ENCODE measurements at places on chromosomes 5 and 9.

DNA sequence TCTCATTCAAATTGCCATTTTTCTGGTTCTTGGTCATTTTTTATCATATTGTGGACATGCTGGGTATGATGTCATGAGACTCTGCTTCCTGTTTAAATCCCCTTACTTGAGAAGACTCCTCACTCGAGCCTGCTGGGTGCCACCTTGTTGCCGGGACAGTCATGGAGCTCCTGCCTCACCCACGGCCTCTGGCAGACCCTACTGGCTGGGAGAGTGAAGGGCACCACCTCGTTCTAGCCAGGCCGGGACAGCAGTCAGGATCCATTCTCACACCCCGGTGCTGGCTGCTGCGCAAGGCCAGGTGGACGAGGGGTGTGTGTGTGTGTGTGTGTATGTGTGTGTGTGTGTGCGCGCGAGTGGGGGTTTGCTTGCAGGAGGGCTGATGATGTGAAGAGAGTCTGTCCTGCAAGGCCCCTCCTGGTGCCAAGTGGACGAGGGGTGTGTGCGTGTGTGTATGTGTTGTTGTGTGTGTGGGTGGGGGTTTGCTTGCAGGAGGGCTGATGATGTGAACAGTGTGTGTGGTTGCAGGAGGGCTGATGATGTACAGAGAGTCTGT, 4.4 kb downstream of the CEP72 start:
- DNase-seq = no peak

GRCh38 chr5:34667705-34668104, 11.6 kb downstream of the RAI14 start:
- DNase-seq = no peak

DNA sequence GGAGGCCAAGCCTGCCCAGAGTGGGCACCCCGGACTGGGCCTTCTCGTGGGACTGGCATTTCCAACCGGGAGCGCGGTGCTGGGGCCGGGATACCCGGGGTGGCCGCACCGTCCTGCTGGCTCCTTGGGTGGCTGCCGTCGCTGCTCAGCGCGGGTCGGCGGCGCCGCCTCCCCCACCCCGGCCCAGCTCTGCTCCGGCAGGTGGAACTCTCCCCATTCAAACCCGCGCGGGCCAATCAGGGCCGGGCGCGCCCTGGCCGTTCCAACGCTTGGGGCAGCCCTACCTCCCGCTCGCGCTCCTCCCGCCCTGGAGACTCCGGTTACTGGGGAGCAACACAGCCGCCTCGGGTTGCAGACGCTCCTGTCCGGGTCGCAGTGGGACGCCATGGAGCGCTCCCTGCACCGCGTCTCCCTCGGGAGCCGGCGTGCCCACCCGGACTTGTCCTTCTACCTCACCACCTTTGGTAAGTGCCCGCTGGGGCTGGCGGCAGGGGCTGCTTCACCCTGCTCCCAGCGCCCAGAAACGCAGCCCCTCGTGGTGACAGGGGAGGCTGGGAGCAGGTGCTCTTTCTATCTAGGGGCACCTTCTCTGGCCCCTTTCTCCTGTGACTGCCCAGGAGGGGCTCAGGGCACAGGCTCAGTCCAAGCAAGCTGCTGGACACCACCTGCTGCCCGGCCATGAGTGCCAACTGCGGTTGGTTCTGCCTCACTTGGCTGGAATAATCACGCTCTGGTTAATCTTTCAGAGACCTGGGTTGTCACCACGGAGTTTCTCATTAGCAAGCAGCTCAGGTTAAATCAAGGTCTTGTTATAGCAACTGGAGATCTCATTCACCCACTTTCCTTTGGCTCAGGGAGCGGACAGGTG, at the start of gene RGS3:
Gene RGS3, plus strand, starts transcription at position 310 of the 868 bp plus-strand sequence. Its CDS starts 76 bp downstream, at position 386.
- peak; percentile 79 for DNase-seq

DNA sequence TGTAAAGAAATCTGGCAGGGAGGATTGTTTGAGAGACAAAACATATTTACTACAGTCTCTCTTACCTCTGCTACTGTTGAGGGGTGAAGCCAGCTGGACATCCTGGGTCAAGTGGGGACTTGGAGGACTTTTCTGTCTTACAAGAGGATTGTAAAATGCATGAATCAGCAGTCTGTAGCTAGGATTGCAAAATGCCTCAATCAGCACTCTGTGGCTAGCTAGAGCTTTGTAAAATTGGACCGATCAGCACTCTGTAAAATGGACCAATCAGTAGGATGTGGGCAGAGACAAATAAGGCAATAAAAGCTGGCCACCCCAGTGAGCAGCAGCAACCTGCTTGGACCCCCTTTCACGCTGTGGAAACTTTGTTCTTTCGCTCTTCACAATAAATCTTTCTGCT, 995.8 kb upstream of the CDH6 start:
- peak; percentile 4 for DNase-seq

DNA sequence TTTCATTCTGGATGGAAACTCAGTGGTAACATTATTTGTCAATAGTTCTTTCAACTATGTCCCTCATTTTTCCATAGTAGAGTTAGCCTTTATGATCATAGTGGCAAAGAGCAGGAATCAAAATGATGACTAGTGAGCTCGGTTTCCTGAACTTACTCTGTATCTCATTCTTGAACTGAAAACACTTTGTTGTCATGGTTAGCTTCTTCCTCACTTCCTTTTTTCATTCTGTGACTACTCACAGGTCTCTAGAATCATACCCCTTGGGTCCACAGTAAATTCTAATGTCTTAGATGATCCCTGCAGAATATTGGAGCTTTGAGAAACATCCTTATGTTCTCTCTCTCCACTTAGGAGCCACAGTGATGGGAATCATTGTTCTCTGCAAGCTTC, 29.4 kb upstream of the RECK start:
- no peak for DNase-seq

DNA sequence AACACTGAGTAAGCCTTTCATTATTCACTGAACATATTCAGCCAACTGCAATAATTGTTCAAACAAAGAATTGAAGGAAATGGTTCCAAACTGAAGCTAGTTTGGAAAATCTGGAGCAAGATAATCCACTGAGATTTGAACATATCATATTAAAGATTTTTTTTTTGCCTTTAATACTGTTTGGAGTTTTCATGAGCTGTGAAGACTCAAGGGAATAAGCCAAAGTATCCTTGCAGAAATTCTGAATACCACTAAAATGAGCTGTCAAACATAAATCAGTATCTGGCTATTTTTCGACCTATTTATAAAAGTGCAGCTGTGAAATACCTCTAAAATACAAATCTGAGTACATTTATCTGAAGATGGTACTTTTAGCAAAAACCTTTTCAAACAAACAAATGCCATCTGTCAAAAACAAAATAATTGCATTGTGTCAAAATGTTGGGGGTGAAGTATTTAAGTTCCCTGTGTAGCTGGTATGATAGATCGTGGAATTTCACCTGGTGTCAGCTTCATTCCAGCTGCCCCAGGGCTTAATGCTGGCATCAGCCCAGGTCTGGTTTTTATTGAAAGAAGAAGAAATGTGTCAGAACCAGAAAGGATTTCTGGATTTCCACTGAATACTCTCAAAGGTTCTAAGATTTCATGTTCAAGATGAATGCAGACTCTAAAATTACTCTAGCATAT, 149.0 kb upstream of the GRAMD2B start:
- DNase-seq = no peak

DNA sequence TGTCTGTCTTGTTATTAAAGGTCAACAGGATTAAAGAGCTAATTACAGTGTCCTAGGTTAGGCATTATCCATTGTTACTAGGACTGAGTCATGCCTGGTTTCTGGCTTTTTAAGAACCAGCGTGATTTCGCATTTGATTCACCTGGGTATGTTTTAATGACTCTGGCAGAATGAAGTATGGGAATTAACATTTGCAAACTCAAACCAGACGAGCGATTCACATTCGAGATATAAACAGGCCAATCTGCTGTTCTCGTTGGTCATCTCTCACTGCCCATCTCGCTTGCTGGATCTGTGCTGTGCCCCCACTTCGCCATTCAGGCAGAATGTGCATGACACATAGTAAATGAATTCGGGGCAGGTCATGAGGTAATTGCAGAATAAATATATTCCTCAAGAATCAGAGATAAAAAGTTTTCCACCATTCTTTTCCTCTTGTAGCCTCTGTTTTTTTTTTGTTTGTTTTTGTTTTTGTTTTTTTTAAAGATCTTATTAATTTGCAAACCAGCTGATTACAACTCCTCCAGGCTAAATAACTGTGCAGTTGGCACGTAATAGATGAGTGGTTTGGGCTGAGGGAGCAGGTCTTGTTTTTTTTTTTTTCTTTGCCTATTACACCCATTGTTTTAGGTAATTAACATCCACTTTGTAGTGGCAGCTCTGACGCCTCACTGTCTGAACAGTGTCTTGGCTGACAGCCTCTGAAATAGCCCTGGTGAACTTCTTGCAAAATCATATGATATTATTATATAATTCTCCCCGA, 313.5 kb upstream of the MSX2 start:
- DNase-seq = no peak

GRCh38 chr9:81737871-81738507, 48.6 kb upstream of the TLE1 start:
- DNase-seq = peak; percentile 74

DNA sequence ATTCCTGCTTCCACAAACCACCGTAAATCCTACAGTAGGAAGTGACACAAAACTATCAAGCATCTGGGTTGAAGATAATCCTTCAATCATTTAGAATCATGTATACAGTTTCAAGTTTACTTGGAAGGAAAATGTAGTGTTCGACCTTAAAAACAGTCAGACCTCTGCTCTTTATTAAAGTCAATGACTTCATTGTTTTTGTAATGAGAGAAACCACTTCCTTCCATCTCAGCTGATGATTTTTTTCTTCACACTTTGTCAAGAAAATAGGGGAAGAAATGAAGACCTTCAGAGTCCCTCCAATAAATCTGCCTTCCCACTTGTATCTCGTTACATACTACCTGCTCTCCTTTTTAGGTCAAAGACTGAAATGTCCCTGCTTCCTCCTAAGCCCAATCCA, 30.1 kb downstream of the TUSC1 start:
- no peak for DNase-seq

- peak; percentile 22 for DNase-seq
These were observed 163.9 kb downstream of the ARHGEF28 start for GRCh38 chr5:73789851-73790281.

- DNase-seq = no peak
These were observed 190.3 kb upstream of the SEMA6A start for GRCh38 chr5:116764941-116765340.

GRCh38 chr9:125586172-125586511, 120.9 kb downstream of the MAPKAP1 start:
- DNase-seq = peak; percentile 82

DNA sequence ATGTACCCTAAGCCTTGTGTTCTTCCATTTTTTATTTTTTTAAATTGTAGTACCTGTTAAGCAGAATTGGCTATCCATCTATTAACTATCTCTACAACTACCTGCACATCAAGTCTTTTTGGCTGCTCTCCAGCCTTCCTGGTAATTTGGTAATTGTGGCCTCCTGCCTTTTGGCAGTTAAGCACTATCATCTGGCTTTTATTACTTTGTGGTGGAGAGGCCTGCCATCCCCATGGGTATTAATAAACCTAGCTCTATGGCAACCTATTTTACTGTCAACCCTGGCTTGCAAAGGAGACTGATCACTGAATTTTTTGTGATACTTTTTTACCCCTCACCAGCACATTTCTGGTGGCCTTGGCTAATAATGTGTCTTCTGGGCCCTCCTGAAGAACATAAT, 20.5 kb downstream of the SELENOP start:
- no peak for DNase-seq

Measured in NCI-H82 (cell line).